ENCODE measurements at places on chromosomes 6 and 20.

- DNase-seq: no peak
Observed at GRCh38 chr6:51513891-51514747, 573.3 kb downstream of the PKHD1 start.

DNA sequence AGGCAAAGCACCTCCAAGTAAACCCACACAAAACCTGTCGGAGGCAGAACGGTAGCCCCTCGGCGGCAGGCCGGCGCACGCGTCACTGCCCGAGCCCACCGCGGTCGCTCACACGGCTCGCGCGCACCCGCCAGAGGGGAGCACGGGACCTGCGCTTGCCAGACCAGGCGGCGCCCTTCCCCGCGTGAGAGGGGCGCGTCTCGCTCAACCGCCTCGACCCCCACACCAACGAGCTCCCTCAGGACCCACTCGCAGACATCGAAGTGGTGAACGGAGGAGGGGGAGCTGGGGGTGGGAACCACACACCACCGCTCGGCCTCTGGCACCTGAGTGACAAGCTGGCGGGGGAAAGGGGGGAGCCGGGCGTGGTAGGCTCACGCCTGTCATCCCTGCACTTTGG is 1513.4 kb upstream of the DEFB115 start:
- DNase-seq: no peak

GRCh38 chr6:159301810-159302593 is 132.8 kb downstream of the FNDC1 start:
- DNase-seq: no peak

DNA sequence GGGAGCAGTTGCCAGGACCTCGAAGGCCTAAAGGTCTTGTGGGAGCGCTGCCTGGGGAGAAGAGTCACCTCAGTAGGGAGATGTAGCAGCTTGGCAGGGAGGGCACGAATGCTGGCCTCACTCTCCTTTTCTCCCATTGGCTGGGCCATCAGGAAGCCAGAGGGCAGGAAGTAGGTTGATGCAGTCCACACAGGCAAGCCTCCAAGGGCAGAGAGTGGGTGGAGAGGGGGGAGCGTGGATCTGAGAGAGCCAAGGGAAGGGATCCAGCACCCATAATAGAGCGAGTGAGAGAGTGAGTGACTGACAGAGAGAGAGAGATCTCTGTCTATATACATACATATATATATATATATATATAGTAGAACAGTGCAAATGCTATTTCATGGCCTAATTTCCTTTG is 215.3 kb upstream of the LRFN2 start:
- no peak for DNase-seq

DNA sequence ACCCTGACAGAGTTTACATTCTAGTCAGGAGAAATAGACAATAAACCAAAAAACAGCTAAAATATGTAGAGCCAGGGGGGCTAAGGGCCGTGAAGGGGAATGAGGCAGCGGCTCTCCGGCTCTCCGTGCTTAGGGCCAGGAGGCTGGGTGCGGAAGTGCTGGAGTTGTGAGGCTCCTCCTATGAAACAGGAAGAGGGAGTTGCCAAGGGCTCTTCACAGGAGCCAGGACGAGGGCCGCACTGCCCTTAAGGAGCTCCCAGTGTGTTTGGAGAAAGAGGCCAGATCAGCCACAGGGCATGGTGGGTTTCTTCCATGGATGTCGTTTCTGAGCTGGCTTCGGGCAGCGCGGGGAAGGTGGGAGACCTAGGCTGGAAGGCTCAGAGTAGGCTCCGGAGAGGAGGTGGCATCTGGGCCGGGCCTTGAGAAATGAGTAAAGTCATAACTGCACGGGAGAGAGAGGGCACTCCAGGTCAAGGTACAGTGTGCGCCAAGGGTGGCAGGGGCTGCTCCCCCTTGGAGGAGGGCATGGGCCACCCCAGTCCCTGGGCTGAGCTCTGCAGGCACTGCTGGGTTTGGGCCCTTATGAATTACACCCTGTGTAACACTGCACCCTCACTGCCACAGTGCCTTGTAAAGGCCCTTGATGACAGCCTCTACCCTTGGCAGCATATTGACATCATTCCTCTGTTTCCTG is 20.8 kb upstream of the MLN start:
- no peak for DNase-seq

DNA sequence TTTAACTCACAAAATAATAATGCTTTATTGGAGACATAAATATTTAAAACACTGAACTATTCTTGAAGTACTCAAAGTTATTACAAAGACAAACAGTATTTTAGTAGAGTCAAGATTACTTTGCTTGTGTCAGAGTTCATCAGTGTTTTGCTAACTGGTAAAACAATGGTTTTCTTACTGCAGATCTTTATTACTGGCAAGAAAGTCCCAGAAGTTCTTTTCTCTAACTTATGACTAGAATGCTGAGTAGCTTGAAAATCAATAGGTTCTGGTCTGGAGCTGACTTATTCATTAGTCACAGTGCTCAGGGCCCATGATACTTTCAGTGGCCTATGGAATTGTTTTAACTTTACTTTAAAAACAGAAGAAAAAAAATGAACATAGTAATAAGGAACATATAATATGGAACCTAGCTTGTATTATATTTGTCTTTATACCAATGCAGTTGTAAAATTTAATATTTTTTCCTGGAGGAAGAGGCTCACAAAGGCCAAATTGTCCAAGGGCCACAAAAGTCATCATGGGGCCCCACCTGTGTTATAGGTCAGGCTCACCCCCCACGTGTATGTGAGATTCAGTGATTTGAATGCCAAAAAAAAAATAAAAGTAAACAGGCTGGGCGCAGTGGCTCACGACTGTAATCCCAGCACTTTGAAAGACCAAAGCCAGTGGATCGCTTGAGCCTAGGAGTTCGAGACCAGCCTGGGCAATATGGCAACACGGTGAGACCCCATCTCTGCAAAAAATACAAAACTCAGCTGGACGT is 53.3 kb downstream of the PLEKHG1 start:
- DNase-seq: peak; percentile 32

- no peak for DNase-seq
Observed at GRCh38 chr20:61356196-61356595, 104.1 kb downstream of the CDH4 start.

DNA sequence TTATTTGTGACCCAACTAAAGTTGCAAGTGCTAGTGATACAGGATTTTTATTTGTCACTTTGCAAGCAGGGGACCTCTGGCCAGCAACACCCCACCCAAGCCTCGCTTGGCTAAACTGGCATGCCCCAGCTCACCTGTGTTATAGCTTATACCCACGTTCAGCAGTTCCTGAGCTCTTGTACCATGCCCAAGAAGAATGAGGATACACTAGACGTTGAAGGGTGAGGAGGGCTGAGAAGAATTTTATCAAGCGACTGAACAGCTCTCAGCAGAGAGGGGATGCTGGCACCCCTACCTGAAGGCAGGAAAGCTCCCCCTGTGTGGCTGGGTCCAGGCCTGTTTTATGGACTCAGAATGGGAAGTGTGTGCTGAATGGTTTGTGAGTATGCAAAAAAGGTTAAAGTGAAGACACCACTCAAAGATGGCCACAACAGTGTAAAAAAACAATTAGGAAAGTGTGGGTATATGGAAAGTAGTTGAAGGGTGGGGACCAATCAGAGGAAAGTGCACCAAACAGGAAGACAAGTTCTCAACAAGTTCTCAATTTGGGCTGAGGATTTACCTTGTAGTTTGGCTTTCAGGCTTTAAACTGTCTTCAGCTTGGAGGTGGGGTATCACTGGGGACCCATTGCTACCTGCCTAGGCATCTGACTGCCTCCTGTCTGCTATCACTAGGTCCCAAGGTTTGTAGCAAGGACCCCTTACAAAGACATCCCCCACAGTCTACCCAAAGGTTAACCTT is 15.0 kb downstream of the BTN2A1 start:
- no peak for DNase-seq

- peak; percentile 69 for DNase-seq
Observed at GRCh38 chr6:128519132-128519930, 1.1 kb downstream of the PTPRK start.

GRCh38 chr6:44036196-44036595 is 91.1 kb downstream of the MRPL14 start:
- DNase-seq: peak; percentile 51

DNA sequence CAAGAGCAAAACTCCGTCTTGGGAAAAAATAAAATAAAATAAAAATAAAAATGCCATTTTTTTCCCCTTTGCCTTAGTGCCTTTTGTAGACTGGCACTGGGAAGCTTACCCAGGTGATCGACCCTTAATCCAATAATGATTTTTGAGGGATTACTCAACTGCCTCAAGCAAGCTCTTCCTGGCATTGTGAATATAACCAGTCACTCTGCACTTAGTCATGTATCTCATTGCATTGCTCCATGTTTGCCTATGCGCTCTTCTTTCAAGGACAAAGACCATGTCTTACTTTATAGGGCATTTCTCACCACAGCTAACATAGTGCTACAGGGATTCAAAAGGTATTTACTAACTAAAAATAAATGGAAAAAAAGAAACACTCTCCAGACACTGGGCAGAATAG is 13.0 kb downstream of the GFOD1 start:
- no peak for DNase-seq

- DNase-seq: peak; percentile 33
Observed at GRCh38 chr6:159729598-159730331, 2.5 kb downstream of the WTAP start.

DNA sequence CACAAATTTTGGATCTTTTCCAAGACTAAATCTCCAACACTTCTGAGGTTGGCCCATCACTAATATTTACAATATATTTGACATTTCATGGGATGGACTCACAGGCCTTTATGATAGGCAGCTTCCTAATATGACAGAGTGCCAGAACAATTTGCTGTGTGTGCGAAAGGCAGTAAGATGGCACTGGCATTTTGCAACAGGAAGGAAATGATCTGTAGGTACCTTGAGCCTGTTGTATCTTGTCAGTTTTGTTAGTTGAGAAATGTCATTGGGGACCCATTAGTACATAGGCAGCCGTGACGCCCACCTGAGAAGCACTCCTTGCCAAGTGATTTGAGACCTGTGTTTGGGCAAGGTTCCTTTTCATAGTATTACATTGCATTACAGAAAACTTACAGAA is 153.4 kb upstream of the HEY2 start:
- no peak for DNase-seq

GRCh38 chr6:36138667-36139066 is 8.4 kb downstream of the MAPK13 start:
- DNase-seq: no peak

DNA sequence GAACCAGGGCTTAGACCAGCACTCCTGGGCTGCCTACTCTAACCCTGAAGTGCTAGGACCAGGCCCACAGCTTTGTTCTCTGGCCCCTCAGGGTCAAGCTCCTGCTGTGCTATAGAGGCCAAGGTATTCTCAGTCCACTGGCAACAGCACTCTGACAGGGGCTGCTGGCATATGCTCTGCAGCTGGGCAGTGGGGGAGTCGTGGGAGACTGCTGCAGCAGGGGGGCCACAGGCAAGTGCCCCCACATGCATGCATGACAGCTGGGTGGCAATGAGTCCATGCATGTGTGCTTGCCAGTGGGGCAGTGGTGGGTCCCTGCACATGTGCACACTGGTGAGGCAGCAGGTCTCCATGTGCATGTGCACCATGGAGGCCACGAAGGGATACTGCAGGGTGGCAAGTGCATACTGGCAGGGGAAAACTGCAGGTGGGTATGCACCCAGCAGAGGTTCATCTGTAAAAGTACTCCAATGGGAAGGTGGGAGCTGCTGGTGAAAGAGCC is 364.9 kb upstream of the IRAK1BP1 start:
- no peak for DNase-seq
